Nucleus accumbens (tissue), 56 donors: ENCODE measurements at places on chromosomes 6 and 20.

DNA sequence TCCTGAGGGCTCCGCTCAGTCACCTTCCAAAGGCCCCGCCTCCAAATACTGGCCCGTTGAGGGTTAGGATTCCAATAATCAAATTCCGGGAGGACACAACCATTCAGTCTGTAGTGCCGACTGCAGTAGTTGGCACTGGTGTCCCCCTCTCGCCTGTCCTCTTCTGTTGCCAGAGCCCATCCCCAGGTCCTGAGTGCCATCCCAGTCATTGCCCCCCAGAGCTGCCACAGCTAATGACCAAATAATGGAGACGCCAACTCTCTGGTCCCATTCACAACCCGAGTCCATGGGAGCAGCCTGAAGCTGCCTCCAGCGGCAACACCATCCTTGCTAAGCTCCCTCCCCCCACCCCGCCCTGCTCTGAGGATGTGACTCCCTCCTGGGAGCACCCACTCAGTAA lies 115.9 kb downstream of the JPH2 start:
- DNase-seq: no peak

- DNase-seq: no peak
Measured at GRCh38 chr6:3738381-3739131, 13.0 kb downstream of the PXDC1 start.

- no peak for DNase-seq
Measured at GRCh38 chr6:150247803-150248202, 105.0 kb downstream of the PPP1R14C start.

DNA sequence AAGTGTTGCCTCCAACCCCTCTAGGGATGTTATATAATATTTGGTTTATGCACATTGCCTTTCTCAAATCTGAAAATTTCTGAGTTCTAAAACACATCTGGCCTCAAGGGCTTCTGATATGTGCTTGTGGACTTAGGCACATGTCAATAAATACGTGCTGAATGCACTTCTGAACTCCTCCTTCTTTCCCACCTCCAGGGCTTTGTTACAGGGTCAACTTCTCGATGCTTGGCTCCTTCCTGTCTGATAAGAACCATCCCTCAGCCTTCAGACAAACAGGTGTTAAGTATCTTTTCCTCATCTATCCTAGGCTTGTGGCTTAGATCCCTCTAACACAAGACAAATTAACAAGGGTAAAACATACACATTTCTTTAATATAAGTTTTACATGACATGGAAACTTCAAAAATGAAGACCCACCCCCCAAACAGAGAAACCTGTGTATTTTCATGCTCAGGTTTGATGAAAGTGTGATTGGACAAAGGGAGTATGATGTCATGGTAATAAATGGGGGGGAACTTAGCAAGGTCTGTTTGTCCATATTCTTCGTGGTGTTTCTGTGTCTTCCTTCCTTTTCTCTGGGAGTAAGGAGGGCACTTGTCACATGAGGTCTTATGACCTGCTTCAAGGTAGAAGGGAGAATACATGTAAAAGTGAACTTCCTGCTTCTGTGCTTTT lies 326.9 kb downstream of the CD83 start:
- DNase-seq: no peak

- no peak for DNase-seq
Measured at GRCh38 chr6:4282926-4283325, 147.6 kb upstream of the ECI2 start.

DNA sequence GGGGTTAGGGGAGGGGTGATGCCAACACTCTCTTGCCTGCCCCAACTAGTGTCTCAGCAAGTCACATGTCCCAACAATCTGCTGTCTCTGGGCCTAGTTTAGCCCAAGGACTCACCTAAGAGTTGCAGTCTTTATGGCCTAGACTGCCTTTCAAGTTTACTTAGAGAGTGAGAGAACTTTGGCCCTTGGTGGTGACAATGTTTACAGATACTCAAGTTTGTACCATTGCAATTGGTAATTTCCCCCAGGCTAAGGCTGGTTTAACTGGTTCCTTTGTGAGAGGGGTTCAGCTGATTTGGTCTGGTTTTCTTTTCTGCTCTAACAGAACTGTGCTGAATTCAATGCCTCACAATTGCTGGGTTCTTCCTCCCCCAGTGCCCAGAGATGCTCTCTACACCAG lies 1279.9 kb upstream of the EYS start:
- DNase-seq: no peak

DNA sequence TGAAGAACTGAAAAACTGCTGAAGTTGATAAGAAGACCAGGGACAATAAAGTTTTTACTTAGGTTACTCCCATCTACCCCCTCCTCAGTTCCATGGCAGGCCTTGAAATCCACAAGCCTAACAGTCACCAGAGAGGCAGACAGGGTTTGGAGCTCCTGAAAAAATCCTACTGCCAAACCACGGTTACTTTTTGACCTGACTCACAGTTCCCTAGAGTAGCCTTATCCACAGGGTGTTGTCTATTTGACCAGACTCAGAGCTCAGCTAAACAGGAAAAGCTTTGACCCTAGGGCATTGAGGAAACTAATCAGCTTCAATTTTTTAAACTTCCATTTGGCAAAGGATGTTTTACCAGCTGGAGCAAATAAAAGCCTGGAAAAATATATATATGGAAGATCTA lies 257.7 kb upstream of the NT5E start:
- no peak for DNase-seq

DNA sequence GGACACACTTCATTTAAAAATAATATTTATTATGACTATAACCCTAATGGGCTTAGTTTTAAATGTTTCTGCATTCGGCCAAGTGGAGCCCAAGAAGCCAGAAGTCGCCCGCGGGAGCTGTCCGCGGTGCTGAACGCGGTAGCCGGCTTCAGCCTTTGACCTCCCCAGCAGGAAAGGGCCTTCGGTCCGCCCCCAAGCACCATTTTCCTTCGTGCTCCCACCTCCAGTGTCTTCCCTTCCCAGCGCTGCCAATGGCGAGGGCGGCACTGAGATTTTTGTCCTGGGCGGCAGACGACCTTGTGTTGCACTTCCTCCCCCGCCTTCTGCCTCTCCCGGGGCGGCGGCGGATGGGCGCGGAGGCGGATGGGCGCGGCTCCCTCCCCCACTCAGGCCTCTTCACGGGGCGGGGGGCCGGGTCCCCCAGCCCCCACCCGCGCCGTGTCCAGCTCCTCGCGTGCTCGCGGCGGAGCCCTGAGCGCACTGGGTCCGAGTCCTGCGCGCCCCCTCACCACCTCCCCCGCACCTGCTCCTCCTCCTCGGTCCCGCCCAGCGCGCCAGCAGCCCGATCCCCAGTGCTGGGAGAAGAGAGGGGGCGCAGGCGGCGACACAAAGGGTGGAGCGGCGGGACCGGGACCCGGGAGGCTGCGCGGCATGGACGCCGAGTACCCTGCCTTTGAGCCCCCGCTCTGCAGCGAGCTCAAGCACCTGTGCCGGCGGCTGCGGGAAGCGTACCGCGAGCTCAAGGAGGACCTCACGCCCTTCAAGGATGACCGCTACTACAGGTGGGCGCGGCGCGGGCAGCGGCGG lies 23.6 kb upstream of the TMEM181 start:
- DNase-seq: peak; percentile 40

DNA sequence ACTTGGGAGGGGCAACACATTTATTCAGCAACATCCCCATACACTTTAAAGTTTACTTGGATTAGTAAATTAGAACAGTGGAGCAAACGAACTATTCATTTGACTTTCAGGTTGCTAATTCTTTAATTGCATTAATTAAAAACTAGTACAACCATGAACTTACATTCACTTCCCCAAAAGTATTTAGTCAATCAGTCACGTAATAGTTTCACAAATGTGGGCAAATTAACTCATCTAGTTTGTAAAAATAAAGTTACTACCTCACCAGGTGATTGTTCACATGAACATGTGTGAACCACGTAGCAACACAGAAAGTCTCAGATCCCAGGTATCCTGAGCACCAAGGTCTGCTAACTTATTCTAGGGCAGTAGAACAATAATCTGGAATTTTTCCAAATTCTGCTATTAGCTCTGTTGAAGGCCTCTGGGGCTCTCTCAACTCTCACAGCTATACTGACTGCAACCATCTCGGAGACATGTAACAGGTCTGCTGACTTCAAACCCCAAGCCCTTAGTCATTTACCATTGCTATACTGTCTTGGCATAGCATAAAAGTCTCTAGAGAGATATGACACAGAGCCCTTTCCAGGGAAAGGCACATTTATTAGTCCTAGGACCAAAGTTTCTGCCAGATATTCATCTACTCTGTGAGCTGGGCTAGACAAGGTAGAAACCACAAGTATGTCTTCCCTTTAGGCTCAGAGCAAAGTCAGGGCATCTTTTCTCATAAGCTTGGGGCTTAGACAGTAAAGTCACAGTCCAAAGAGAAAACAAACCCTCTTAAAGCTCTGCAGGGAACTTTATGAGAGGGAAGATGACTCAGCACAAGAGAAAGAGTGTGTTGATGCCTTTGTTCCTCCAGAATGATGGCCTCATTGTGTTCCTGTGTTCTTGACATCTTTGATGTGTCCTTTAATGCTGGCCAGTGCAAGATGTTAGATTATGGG lies 50.9 kb upstream of the CCDC28A start:
- DNase-seq: no peak

GRCh38 chr6:132695773-132696172 lies 18.1 kb downstream of the VNN1 start:
- DNase-seq: no peak

- no peak for DNase-seq
Measured at GRCh38 chr20:11158589-11158988, 484.8 kb upstream of the JAG1 start.

GRCh38 chr6:37779111-37779800 lies 40.3 kb upstream of the ZFAND3 start:
- DNase-seq: no peak

GRCh38 chr20:51196991-51197651 lies 174.2 kb upstream of the KCNG1 start:
- no peak for DNase-seq

GRCh38 chr20:62834967-62835730 lies 18.3 kb downstream of the COL9A3 start:
- no peak for DNase-seq

- DNase-seq: no peak
Measured at GRCh38 chr20:53402233-53403005, 191.2 kb downstream of the ZNF217 start.

DNA sequence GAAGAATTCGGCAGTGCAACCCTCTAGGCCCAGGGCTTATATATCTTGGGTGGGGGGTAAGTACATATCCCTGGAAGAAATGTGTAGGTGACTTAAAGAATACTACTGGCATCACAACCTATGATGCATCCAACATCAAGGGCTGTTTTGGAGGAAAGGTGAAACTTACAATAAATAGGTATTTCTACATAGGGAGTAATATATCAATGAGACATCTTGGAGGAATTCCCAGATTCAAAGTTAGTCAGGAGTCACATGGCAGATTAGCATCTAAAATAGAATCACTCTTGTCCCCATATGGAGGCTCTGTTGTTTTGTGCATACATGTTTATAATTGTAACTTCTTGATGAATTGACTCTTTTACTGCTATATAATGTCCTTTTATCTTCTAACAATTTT lies 375.5 kb downstream of the PAX1 start:
- no peak for DNase-seq

GRCh38 chr20:32586291-32586690 lies 1.2 kb upstream of the NOL4L start:
- DNase-seq: no peak

- DNase-seq: no peak
Measured at GRCh38 chr20:34368547-34368946, 5.5 kb downstream of the ITCH start.

DNA sequence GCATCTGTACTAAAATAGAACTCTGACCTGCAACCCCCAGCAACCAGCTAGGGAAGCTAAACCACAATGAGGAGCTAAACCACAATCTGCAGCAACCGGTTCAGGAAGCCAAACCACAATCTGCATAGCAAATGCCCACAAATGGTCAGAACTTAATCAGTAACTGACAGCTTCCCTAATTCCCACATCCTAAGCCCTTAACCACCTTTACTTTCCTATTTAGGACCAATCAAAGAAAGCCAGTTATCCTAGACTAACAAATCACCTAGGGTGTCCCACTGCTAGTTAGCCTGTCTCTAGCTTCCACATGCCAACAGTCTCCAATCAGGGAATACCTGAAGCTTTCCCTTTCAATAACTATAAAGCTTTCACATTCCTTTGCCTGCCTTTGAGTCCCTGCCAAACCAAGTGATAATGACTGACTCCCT lies 424.6 kb upstream of the PTCHD4 start:
- DNase-seq: no peak

- DNase-seq: no peak
Measured at GRCh38 chr6:97053643-97054411, 129.3 kb downstream of the KLHL32 start.

GRCh38 chr6:35497571-35498421 lies 917 bp upstream of the TEAD3 start:
- no peak for DNase-seq

DNA sequence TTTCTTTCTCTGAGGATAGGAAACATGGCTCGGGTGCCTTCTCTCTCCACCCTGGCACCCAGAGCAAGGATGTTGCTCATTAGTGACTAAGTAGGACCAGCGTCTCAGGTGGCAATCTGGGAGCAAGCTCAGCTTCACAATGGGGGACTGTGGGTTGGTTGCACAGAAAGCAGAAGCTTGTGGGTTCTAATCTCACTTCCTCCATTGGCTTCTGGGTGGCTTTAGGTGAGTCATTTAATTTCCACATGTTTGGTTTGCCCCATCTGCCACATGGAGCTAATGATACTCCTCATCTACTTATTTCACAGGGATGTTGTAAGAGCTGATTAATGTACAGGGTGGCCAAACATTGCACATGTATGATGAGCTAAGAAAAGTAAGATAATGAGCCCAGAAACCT lies 54.8 kb upstream of the AKIRIN2 start:
- DNase-seq: no peak

GRCh38 chr6:39137245-39137644 lies 22.3 kb upstream of the SAYSD1 start:
- no peak for DNase-seq

DNA sequence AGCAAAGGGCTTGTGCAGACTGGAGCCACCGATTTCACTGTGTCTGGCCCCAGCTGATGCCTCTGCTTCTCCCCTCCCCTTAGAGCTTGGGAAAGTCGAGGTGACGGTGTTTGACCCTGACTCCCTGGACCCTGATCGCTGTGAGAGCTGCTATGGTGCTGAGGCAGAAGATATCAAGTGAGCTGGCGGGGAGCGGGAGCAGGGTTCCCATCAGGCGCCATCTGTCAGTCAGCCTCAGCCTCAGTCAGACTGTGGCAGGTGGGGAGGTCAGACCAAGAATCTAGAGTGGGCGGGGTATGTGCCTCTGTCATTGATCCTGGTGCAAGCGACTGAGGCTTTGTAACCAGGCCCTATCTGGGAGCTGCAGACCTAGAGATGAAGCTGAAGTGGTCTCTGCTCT lies 5.5 kb downstream of the ERGIC3 start:
- no peak for DNase-seq
